ENCODE measurements at places on chromosomes 12 and 14.

DNA sequence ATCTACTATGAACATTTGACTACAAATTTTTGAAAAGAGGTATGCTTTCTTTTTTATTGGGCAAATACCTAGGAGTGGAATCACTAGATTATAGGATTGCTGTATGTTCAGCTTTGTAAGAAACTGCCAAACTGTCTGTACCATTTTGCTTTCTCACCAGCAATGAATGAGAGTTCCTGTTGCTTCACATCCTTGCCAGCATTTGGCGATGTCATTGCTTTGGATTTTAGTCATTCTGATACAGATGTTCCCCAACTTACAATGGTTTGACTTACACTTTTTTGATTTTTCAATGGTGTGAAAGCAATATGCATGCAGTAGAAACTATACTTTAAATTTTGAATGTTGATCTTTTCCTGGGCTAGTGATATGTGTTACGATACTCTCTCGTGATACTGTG is 328.7 kb downstream of the RAD51B start:
- DNase-seq = no peak

- DNase-seq = no peak
Measured at GRCh38 chr14:65439117-65439516, 26.6 kb downstream of the FUT8 start.

GRCh38 chr12:130603396-130603965 is 112.6 kb downstream of the RIMBP2 start:
- DNase-seq = no peak

DNA sequence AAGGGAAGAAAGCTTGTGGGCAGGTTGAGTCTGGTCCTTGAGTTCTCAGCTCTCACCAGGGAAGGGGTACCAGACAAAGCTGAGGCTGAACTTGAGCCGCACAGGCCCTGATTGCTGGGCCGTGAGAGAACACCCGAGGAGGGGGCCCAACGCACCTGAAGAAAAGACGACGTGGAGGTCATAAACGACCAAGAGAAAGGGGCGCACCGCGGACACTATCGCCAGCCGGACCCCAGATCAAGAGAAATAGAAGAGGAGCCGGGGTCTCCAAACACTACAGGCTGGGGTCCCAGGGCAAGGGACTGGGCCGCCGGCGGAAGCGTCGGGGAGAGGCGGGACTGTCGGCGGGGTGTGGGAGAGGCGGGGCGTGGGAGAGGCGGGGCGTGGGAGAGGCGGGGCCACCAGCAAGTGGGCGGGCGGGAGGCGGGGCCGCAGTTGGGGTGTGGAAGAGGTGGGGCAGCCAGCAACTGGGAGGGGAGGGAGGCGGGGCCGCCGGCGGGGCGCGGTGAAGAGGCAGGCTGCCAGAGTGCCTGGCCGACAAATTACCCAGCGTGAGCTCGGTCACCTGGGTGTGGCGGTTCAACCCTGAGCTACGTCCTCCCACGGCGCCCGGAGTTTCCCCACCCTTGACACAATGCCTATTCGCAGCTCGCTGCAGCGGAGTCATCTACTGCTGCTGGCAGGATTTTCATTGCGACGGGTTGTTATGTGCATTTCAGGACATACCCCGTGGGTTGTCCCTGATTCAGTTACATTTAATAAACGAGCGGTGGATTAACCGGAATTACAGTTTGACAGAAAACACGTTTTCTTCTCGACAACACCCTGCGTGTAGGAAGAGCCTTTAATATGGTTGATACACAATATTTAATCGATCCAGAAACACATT is 15.5 kb upstream of the NEMF start:
- DNase-seq = peak; percentile 97

- DNase-seq = no peak
Measured at GRCh38 chr14:55341781-55342180, 69.8 kb downstream of the ATG14 start.

- DNase-seq = no peak
Measured at GRCh38 chr12:18492372-18493025, 231.2 kb downstream of the PIK3C2G start.

GRCh38 chr12:30447061-30447750 is 248.5 kb downstream of the IPO8 start:
- DNase-seq = no peak

DNA sequence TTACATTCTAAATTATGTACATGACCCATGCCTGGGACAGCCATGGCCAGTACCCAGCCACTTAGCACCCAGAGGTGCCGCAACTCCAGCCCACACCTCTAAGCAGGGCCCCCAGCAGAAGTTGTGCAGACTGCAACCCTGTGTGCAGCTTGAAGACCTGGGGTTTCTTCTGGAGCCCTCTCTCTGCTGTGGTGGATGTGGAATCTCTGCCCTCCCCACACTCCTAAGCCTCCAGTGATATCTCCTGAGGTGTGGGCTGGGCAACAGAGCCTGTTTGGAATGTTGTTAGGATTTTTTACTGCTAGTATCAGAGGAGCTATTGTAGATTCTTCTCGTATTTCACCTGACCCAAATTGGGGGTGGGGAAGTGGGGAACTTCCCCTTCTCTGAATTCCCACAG is 59.4 kb upstream of the TUNAR start:
- no peak for DNase-seq

- no peak for DNase-seq
Measured at GRCh38 chr12:3523058-3523457, 32.1 kb downstream of the PRMT8 start.

- DNase-seq = no peak
Measured at GRCh38 chr12:56886319-56886718, 47.9 kb downstream of the SDR9C7 start.

- no peak for DNase-seq
Measured at GRCh38 chr12:30930641-30931040, 4.1 kb downstream of the TSPAN11 start.

DNA sequence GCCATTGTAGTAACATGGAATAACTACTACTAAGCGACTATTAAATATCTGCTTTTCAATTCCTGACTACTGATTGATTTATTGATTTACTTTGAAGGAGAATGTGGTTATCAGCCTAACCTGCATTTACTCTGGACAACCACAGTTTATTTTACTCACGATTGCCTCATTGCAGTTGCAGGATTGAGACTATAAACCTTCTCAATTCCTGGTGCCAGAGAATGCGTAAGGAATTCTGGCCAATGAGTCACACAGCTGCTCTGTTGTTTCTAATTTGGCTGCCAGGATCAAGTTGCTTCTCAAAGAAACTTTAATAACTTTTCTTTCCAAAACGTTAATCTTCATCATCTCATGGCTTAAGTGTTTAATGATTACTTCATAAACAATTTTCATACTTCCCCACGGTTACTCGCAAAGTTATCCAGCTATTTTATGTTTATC is 13.1 kb upstream of the TMTC1 start:
- DNase-seq = no peak

DNA sequence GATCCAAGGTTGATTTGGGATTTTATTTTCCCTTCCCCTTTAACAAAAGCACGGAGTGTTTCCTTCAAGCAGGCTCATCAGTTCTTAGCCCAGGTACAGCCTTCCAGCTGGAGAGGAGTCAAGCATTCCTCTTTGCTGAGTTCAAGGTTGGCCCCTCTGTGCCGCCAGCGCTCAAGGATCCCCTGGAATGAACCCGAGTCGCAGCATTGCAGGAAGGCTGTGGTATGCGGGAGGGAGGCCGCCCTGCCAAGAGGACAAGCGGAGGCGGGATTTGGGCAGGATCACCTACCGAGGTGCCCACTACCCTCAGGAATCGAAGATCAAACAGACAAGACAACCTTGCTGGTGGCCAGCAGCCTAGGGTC is 53.9 kb upstream of the NCOR2 start:
- no peak for DNase-seq

DNA sequence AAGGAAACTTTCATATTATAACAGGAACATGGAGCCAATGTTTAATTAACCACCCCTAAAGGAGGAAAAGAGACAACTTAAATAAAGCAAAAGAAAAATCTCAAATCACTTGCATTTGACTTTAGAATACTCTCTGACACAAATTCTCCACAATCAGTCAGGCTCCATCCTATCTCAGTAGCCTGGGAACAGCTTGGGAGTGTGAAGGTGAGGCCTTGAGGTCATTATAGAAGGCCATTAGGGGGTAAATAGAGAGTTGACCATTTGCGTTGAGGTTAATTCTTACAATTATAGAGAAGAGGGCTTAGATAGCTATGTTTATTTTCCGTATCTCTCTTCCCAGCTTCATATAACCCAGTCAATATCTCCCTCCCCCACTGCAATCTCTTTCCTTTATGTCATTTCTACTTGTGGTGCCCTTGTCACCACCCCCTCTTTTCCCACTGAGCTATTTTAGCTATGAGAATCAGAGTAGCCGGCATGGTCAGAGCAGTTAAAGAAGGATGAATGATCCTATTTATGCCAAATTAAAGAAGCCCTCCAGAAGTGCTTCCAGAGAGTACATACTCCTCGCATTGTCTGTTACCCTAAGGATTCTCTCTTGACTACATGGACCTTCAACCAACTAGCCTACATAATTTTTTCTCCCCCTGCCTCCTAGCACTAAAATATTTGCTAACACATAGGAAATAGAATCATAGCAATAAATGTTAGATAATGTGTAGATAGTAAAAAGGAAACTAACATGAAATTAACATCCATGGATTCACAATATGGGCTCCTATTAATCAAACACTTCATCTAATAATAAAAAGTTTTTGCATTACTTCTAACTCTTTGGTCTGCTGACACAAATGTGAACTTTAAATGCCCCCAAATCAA is 135.2 kb upstream of the KRR1 start:
- DNase-seq = no peak

GRCh38 chr14:24959791-24960331 is 90.1 kb downstream of the STXBP6 start:
- DNase-seq = no peak

GRCh38 chr14:51129130-51129529 is 34.2 kb upstream of the TRIM9 start:
- no peak for DNase-seq

DNA sequence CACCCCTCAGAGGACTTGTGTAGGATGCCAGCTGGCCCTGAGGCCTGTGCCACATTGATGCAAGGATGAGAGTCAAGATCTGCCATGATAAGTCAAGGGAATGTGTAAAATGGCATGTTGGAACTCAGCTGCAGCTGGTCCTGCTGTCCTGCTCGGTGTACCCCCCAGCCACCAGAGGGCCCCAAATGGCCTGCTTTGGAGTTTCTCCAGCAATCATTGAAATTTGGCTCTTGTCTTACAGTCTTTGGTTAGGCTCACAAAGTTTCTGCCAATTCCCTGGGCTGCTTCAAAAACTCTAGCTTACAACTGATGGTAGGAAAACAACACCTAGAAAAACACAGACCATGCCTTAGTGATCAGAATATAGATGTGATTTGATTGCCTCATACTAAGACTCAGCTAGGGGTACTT is 76.8 kb downstream of the HSD17B6 start:
- no peak for DNase-seq
